ENCODE measurements at places on chromosomes 16 and 17. TPM values are rescaled to one million over a fixed set of nuclear protein-coding genes. Genes with fewer than 3 reads are reported as not detected.
A peak's percentile ranks its signal among the peaks of the same experiment; 100 is the strongest.

- no peaks in the 10 kb centered on the region for H3K4me1 ChIP-seq
- peaks cover 48% of the 10 kb centered on the region for H3K27me3 ChIP-seq
- H3K4me3 ChIP-seq: no peak overlapping the region
- no peaks in the 10 kb centered on the region for H3K36me3 ChIP-seq
These were observed 1.7 kb downstream of the BEAN1 start for GRCh38 chr16:66428682-66429251.

- peaks cover 5% of the 10 kb centered on the region for H3K27me3 ChIP-seq
- H3K4me3 ChIP-seq: no peak overlapping the region
- no peaks in the 10 kb centered on the region for H3K4me1 ChIP-seq
- DNase-seq: no peak
These were observed 309.7 kb downstream of the HAPSTR1 start for GRCh38 chr16:9401173-9401572.

GRCh38 chr17:79930062-79930876, 91.0 kb upstream of the CBX4 start:
- no peak overlapping the region for H3K4me3 ChIP-seq
- no peak for DNase-seq
- H3K27me3 ChIP-seq: peaks cover 32% of the 10 kb centered on the region
- H3K27ac ChIP-seq: no peak overlapping the region

DNA sequence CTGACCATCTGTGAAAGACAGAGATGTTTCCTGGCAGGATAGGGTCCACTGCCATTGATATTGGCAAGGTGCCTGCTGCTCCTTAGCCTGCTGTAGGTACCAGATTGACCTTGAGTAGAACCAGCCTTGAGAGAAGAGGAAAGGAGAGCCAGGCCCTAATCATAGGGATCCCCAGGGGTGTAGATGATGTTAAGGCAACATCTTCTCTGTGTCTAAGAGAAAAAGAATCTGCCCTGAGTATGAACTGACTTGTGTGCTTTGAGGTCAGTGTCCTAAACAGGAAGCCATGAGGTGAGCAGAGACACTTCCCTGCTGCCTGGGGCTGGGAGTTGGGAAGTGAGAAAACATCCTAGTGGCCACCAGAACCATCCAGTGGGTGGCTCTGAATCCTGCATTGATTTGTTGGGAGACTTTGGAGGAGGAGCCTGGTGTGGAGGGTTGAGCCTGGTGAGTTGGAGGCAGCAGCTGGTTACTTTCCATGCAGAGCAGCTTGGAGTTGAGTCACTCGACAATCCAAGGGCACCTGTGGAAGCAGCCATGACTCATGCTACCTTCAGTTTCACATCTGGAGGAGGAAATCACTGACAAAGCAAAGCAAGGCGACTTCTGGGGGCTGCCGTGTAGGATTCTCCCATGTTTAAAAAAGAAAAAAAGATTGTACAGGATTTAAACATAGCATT, 47.8 kb downstream of the BMERB1 start:
- H3K4me3 ChIP-seq: no peak overlapping the region
- DNase-seq: peak; percentile 75
- peaks cover 2% of the 10 kb centered on the region for H3K27me3 ChIP-seq
- peaks cover 5% of the 10 kb centered on the region for H3K36me3 ChIP-seq
- H3K4me1 ChIP-seq: peaks cover 24% of the 10 kb centered on the region

GRCh38 chr16:88888057-88888456, 21.6 kb upstream of the PABPN1L start:
- H3K27me3 ChIP-seq: no peaks in the 10 kb centered on the region
- H3K4me3 ChIP-seq: no peak overlapping the region
- H3K4me1 ChIP-seq: no peaks in the 10 kb centered on the region
- H3K36me3 ChIP-seq: no peaks in the 10 kb centered on the region
- no peak overlapping the region for H3K27ac ChIP-seq

GRCh38 chr16:4689091-4689671, 4.2 kb upstream of the NUDT16L1 start:
- H3K4me3 ChIP-seq: no peak overlapping the region
- peaks cover 8% of the 10 kb centered on the region for H3K4me1 ChIP-seq
- H3K36me3 ChIP-seq: peaks cover 8% of the 10 kb centered on the region

DNA sequence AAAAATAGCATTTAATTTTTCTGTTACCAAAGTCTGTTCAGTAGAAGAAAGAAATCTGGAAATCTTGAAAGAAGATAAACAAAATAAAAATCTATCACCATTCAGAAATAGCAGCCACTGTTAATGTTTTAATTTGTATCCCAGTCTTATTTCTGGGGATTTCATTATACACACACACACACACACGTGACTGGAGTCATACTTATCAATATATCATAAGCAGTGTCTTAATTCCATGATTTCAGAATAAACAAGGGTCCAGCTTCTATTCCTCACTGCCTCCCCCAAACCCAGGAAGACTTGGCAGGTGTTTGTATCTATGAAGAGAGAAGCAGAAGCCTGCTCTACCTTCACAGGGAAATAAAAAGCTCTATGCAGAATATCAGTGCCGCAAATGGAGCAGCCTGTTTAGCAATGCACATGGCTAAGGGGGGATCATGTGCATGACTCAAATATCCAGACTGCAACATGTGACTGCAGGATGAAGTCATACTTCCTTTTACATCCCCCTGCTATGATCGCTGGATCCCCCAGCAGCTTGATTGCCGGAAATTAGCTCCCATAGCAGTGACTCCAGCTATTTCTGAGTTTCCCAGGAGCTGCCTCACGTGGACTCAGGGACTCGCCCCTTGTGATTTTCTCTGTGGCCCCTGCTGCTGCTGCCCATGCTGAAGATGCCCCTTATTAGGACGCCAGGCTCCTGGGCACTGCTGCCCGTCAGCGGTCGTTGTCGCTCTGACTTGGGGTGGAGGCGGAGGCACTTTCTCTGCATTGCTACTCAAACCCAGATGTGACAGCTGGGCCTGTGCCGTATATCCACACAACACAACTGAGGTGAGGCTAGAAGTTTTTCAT, 341.0 kb downstream of the CPPED1 start:
- no peaks in the 10 kb centered on the region for H3K36me3 ChIP-seq
- no peak overlapping the region for H3K4me3 ChIP-seq
- H3K27me3 ChIP-seq: no peaks in the 10 kb centered on the region
- no peak for DNase-seq

GRCh38 chr17:28726226-28726626, at the start of gene TLCD1:
Gene TLCD1, minus strand, starts transcription at chr17:28726233. Its CDS starts 136 bp downstream, at chr17:28726097.
- peak within 1 kb of the TSS; percentile 99 for H3K4me3 ChIP-seq
- peak; percentile 85 for DNase-seq
- peak within 1 kb of the TSS; percentile 99 for H3K27ac ChIP-seq

GRCh38 chr16:53482123-53482522, 20.9 kb downstream of the AKTIP start:
- H3K4me1 ChIP-seq: peaks cover 26% of the 10 kb centered on the region
- DNase-seq: no peak
- H3K27ac ChIP-seq: peak overlapping the region; percentile 78
- no peak overlapping the region for H3K4me3 ChIP-seq
- H3K36me3 ChIP-seq: peaks cover 93% of the 10 kb centered on the region
- no peaks in the 10 kb centered on the region for H3K27me3 ChIP-seq

DNA sequence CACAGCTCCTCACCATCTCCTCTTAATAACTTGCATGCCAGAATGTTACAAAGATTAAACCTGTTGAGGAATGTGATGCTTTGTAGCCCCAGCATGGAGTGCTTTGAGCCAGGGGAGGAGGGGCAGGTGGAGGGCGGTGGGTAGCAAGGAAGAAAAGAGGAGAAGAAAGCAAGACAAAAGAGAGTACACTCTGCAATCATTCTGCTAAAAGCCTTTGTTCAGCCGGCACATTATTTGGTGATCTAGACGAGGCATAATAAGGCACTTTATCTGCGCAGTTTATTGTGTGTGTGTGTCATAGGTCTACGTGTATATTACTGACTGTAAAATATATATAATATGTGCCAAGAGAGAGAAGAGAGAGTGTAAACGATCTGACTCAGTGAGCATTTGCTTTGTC, 139.1 kb downstream of the SOX9 start:
- no peak overlapping the region for H3K4me3 ChIP-seq
- no peaks in the 10 kb centered on the region for H3K4me1 ChIP-seq
- no peaks in the 10 kb centered on the region for H3K27me3 ChIP-seq
- no peaks in the 10 kb centered on the region for H3K36me3 ChIP-seq
- DNase-seq: no peak
- no peak overlapping the region for H3K27ac ChIP-seq

- peaks cover 3% of the 10 kb centered on the region for H3K4me1 ChIP-seq
- no peaks in the 10 kb centered on the region for H3K36me3 ChIP-seq
- DNase-seq: no peak
- no peaks in the 10 kb centered on the region for H3K27me3 ChIP-seq
- no peak overlapping the region for H3K4me3 ChIP-seq
These were observed 58.6 kb downstream of the CDRT4 start for GRCh38 chr17:15408803-15409202.

DNA sequence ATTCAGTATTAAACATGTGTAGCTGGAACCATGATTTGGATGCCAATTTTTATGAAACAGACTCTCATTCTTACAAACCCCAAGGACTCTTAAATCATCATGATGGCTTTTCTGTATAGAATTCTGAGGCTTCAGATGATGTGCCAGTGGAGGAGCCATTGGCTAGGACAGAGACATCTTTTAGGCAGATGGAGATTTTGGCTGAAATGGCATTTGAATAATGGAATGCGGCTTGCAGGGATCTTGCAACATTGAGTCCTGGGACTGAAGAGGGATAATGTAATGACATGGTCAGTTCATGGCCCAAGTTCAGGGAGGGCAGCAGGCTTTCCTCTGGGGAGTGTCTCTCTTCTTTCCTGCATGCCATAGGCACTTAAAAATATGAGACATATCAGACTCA, 172.4 kb downstream of the ABCA8 start:
- peaks cover 6% of the 10 kb centered on the region for H3K27me3 ChIP-seq
- no peak overlapping the region for H3K4me3 ChIP-seq
- no peak for DNase-seq
- no peak overlapping the region for H3K27ac ChIP-seq
- H3K4me1 ChIP-seq: no peaks in the 10 kb centered on the region

GRCh38 chr16:983044-984030, 1.8 kb downstream of the SOX8 start:
- H3K36me3 ChIP-seq: no peaks in the 10 kb centered on the region
- peaks cover 6% of the 10 kb centered on the region for H3K4me1 ChIP-seq
- H3K4me3 ChIP-seq: peak overlapping the region; percentile 26
- DNase-seq: no peak

DNA sequence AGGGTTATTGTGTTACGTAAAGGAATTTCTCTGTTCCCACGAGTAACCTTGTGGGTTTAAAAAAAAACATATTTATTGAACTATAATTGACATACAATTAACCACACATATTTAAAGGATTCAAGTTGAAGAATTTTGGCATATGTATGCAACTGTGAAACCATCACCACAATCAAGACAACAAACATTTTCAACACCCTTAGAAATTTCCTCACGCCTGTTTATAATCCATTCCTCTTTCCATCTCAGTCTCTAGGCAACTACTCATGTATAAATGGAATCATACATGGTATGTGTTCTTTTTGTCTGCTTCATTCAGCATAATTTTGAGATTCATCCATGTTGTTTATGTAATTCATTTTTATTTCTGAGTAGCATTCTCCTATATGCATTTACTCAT, 104.0 kb downstream of the MRTFB start:
- DNase-seq: no peak
- H3K36me3 ChIP-seq: peaks cover 12% of the 10 kb centered on the region
- H3K4me1 ChIP-seq: peaks cover 2% of the 10 kb centered on the region
- no peak overlapping the region for H3K27ac ChIP-seq

- no peak overlapping the region for H3K27ac ChIP-seq
- no peaks in the 10 kb centered on the region for H3K4me1 ChIP-seq
- peaks cover 15% of the 10 kb centered on the region for H3K36me3 ChIP-seq
- no peaks in the 10 kb centered on the region for H3K27me3 ChIP-seq
These were observed 7.7 kb upstream of the SLC38A8 start for GRCh38 chr16:84050316-84050715.

DNA sequence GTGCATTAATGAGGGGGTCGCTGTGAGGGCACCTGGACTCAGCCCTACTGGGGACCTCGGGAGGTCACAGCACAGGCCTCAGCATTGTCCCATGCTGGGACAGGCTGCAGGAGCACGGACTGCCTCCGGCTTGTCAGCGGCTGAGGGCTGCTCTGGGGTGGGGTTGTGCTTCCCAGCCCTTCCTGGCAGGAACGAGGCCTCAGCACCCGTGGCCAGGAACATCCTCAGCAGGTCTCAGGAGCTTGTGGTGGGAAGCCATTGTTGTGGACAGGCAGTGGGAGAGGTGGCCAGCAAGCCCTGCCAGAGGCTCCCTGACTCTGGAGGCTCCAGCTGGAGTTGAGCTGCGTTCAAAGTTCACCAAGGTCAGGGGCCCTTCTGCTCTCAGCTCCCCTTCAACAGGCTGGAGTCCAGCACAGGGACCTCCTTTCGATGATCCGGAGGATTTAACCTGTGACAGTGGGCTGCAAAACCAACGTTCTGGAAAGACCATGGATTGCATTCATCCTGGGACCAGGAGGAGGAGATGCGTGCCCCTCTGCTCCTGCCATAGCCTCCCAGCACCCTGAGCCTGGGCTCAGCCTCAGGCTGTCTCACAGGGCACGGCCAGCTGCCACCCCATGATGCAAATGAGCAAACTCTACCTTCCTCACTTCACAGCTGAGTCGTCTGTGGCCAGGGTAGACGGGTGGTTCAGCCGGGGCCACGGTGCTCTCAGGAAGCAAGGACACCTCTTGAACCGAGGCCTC, 32.6 kb downstream of the FOXL1 start:
- peaks cover 11% of the 10 kb centered on the region for H3K27me3 ChIP-seq
- H3K4me3 ChIP-seq: no peak overlapping the region
- DNase-seq: no peak
- H3K4me1 ChIP-seq: no peaks in the 10 kb centered on the region
- no peak overlapping the region for H3K27ac ChIP-seq

GRCh38 chr17:79311373-79311772, 236.7 kb downstream of the ENGASE start:
- H3K27me3 ChIP-seq: peaks cover 26% of the 10 kb centered on the region
- no peak overlapping the region for H3K27ac ChIP-seq
- no peak for DNase-seq
- no peaks in the 10 kb centered on the region for H3K36me3 ChIP-seq
- no peaks in the 10 kb centered on the region for H3K4me1 ChIP-seq

GRCh38 chr17:47918006-47918405, 22.0 kb downstream of the SP2 start:
- peaks cover 7% of the 10 kb centered on the region for H3K36me3 ChIP-seq
- no peak overlapping the region for H3K4me3 ChIP-seq
- DNase-seq: no peak
- H3K27me3 ChIP-seq: no peaks in the 10 kb centered on the region
- peaks cover 10% of the 10 kb centered on the region for H3K4me1 ChIP-seq

- peaks cover 59% of the 10 kb centered on the region for H3K4me1 ChIP-seq
- H3K36me3 ChIP-seq: no peaks in the 10 kb centered on the region
- DNase-seq: peak; percentile 72
- no peaks in the 10 kb centered on the region for H3K27me3 ChIP-seq
These were observed 127.2 kb downstream of the HS3ST3B1 start for GRCh38 chr17:14427900-14428647.

TMEM220 gene
- total RNA-seq: 2.1 TPM

TBC1D3D gene
- total RNA-seq: 6.4 TPM

MYADML2 gene
- not detected for total RNA-seq

FSCN2 gene
- 0.58 TPM for total RNA-seq

ALOX15B gene
- 0.18 TPM for total RNA-seq

PYY gene
- total RNA-seq: not detected

SLC7A6 gene
- 58.7 TPM for total RNA-seq

HOXB1 gene
- total RNA-seq: not detected

TRIM72 gene
- 0.04 TPM for total RNA-seq

NLGN2 gene
- total RNA-seq: 7.0 TPM
